ENCODE measurements at places on chromosomes 7 and 10.

- no peak for DNase-seq
These were observed 52.4 kb upstream of the DLX6 start for GRCh38 chr7:96952974-96953391.

- no peak for DNase-seq
These were observed 507 bp upstream of the TMEM254 start for GRCh38 chr10:80077869-80078447.

GRCh38 chr10:127349737-127350136 lies 153.3 kb upstream of the INSYN2A start:
- no peak for DNase-seq

- DNase-seq: no peak
These were observed 249.1 kb downstream of the DNAJB9 start for GRCh38 chr7:108818742-108819141.

- no peak for DNase-seq
These were observed 32.6 kb upstream of the NME8 start for GRCh38 chr7:37815671-37816371.

- no peak for DNase-seq
These were observed 48.6 kb upstream of the NOBOX start for GRCh38 chr7:144452064-144452463.

GRCh38 chr10:23362069-23362830 lies 17.7 kb upstream of the C10orf67 start:
- DNase-seq: no peak

DNA sequence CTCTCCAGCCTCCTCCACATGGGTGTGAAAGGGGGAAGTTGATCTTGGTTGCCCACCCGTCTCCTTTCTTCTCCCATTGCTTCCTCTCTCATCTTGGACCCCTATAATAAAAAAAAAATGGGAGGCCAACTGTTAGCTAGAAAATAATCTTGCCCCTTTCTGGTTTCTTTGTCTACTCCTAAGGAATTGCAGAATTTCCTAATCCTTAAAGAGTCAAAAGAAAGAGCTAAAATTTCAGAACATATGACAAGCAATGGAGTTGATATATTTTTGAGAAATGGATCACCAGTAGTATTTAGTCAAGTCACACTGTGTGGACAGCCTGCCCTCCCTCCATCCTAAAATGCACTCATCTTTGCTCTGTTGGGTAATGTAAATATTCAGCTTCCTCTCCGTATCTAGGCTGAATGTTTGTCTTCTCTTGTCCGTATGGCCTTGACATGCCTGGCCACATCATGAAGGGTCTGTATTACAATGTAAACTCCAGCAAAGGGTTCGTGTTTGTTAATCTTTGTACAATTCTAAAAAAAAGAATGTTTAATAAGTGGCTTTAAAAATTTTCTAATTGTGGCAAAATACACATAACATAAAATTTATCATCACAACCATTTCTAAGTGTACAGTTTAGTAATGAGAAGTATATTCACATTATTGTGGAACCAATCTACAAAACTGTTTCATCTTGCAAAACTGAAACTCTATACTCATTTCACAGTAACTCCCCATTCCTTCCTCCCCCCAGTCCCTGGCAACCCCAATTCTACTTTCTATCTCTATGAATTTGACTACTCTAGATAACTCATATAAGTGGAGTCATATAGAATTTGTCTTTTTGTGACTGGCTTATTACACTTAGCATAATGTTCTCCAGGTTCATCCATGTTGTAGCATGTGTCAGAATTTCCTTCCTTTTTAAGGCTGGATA lies 71.5 kb downstream of the ZNF92 start:
- DNase-seq: no peak

DNA sequence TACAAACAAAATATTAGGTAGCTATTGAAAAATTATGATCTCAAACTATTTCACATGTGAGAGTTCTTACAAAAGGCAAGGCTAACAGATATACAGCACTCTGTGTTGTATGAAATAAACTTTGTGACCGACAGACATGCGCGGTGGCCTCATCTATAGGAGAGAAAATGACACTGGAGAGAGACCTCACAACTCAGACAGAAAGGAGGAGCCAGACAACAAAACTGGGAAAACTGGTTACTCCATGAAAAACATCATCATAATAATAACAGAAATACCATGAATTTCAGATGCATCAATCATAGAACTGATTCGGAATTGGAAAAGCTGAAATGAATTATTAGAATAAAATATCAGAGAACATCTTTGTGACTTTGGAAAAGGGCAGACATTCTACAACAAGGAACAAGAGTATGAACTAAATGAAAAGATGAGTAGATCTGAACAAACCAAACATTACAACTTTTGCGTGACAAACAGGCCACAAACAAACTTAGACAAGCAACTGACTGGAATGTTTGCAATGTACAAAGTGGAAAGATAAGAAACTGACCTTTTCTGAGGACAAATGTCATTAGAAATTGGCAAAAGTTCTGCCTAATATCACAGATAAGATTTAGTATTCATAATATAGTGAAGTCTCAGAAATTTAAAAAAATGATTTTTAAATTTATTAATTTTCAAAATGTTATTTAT lies 69.3 kb downstream of the TNS3 start:
- no peak for DNase-seq

- DNase-seq: no peak
These were observed 10.9 kb downstream of the MARVELD1 start for GRCh38 chr10:97724341-97724941.

DNA sequence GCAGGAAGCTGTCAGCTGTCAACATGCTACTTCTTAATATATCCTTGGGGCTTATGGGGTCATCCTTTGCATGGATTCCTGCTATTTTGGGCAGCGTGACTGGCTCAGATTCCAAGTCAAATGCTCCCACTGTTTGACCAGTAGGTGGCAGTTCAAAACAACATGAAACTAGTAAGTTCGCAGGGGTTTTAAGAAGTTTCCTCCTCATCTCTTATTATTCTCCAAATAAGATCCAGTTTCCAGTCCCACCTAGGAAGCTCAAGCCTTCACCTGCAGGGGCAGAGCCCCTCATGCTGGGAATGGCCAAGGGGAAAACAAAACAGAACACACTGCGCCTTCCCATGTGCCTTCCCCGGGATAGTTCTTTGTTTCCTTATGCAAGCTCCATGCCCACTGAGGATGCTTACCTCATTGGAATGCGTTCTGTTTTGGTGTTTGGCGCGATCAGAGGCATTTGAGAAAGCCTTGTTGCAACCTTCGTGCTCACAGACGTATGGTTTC lies 259.8 kb downstream of the GLI3 start:
- no peak for DNase-seq

DNA sequence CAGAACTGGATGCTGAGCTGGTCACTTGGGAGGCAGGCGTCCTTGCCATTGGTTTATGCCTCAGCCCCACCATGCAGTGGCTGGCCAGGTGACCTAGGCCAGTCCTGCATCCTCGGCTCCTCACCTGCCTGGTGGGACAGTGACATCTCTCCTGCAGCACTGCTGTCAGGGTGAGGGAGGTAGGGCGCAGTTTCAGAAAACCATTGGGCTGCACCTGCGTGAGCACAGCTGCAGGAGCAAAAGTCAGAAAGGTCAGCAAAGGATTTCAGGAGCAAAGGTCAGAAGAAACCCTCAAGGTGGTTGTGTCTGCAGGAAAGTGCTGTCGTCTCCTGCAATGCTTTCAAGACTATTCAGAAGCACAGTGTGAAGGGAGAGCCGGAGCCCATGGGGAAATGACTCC lies 48.1 kb downstream of the EGFR start:
- no peak for DNase-seq

DNA sequence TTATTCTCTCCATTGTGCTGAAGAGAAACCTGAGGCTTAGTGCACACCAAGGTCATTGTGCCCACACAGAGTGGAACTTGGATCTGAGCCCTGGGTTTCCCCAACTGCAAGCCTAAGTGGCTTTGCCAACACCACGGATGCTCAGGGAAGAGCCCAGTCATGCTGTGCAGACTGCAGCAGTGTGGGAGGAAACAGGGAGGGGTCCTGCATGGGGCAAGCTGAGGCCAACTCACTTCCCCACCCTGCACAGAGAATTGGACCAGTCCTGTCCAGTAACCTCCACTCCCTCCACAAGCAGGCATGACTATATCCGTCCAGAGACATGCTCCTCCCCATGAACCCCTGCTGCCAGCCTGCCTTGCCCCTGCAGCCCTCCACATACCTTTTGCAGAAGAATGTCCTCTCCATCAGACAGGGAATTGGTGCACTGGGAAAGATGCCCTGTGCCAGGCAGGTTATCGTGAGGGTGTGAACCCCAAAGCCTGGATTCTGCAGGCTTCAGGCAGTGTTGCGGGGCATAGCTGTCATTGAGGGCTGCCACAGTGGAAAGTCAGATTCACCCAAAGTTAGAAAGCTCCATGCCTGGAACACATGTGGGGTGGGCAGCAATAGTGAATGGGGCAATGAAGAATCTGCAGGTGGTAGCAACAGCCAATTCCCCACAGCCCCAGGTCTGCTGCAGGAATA lies 44.9 kb downstream of the DRGX start:
- DNase-seq: no peak

DNA sequence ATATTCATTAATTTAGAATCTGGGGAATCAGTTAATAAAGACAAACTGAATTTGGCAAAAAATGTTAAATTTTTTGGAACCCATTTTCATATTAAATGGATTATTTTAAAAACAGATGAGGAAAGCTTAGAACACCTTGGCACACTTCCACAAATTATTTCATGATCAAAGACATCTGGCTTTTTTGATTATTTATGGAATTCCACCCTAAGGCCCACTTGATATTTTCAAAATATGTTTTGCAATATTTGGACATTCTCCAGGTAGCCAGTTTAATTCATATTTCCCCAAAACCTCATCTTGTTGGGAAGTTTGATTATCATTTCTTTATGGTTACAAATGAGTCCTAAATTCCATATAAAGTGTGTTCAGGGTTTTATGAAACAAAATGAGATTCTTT lies 129.9 kb downstream of the DOCK4 start:
- DNase-seq: no peak

DNA sequence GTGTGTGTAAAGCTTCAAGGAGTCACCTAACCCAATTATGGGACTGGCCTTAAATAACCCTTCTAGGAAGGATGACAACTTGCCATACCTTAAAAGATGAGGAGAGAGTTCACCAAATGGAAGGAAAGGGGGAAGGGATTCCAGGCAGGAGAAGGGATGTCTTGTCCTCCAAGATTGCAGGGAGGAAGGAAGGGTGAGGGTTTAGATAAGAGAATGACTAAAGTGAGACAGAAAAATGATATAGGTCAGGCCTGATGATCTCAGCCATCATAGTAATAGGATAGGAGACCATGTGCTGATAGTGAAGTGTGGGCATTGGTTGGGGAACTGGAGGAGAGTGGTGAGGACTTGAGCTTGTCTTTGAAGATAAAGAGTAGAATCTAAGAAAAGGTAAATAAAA lies 7.7 kb upstream of the TMEM26 start:
- no peak for DNase-seq

- no peak for DNase-seq
These were observed at the start of gene ASAH2 for GRCh38 chr10:50251394-50251793. Gene ASAH2, minus strand, starts transcription at chr10:50251516. Its CDS starts 2,906 bp downstream, at chr10:50248610.

DNA sequence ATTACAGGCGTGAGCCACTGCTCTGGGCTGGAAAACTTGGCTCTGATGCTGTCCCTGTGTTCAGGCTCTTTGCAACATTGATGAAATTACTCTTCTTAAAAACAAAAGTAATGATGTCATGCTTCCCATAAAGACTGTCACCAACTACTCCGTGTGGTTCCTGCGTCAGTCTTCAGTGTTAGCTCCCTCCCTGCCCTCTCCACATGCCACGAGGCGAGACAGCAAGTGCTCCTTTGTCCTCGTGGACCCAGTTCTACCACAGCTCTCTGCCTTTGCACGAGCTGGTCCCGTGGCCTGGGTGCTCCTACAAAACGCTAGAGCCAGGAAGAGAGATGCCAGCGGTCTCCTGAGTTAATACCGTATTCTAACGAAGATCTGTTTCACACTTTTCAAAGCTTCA lies 194.5 kb downstream of the SDK1 start:
- no peak for DNase-seq

GRCh38 chr7:140016540-140016939 lies 46.2 kb downstream of the PARP12 start:
- DNase-seq: no peak

DNA sequence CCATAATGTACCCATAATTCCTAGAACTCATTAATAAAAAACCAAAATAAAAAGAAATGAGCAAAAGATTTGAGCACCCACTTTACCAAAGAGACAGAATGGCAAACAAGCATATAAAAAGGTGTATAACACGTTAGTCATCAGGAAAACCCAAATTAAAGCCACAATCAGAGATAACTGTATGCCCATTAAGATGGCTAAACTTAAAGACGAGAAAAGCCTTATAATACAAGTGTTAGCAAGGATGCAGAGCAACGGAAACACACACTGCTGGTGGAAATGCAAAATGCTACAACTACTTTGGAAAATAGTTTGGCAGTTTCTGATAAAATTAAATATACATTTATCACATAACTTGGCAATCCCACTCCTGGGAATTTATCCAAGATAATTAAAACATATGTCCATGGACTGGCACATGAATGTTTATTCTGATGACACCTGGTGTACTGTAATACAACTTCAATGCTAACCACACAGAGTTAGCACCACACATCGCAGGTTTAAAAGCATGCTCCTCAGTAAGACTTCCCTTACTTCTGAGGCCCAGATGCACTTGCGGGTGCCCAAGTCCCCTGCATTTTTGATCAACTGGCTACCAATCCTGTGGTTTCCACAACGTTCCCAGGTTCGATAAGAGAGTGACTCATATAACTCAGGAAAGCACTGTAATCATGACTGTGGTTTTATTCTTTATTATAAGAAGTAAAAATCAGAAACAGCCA lies 158.6 kb downstream of the SNX13 start:
- no peak for DNase-seq

GRCh38 chr7:45420843-45421495 lies 153.2 kb upstream of the ADCY1 start:
- no peak for DNase-seq

DNA sequence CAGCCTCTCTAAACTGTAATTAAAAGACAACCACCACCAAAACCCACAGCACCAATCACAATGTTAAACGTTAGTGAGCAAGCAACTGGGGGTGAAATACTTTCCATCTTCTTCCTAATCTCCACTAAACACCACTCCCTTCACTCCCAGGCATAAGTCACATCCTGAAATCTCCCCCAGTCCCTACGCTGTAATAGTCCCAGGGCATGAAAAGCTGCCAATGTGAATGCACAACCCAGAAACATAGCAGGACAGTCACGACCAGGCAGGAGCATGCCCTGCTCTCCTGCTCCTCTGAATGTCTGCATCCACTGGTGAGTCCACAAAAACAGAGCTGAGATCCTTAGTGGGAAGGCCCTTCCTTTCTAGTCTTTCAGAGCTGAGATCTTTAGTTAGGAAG lies 288.9 kb downstream of the PARD3 start:
- no peak for DNase-seq

GRCh38 chr7:83301416-83301815 lies 138.7 kb upstream of the PCLO start:
- DNase-seq: no peak

DNA sequence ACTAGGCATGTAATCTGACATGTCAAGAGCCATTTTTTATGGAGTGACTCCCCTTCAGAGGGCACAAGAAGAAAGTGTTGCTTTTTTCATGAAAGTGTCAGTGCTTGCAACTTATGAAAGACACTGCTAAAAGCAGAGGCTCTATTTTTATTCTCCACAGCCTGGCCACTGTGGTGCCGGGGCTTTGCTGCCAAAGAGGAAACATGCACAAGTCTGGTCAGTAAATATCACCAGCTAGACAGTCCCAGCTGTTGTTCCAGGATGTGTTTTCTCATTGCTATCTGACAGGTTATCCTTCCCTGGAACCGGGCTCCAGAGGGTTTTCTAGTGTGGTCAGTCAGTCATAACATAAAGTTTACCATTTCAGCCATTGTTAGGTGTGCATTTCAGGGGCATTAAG lies 180.7 kb upstream of the PITRM1 start:
- no peak for DNase-seq

GRCh38 chr7:27953361-27953760 lies 213.4 kb downstream of the TAX1BP1 start:
- DNase-seq: no peak

Measured in NCI-H1048 (cell line).